Activated CD8-positive, alpha-beta T cell treated with anti-CD3 and anti-CD28 coated beads for 36 hours (primary cell): ENCODE measurements at places on chromosomes 11 and 22. TPM values are rescaled to one million over a fixed set of nuclear protein-coding genes. Genes with fewer than 3 reads are reported as not detected.
A peak's percentile ranks its signal among the peaks of the same experiment; 100 is the strongest.

GNB1L gene
- total RNA-seq, result 16.2 TPM

CPT1A gene
- 17.5 TPM for total RNA-seq

RCOR2 gene
- 2.1 TPM for total RNA-seq

ENDOD1 gene
- total RNA-seq, result 13.0 TPM

SPI1 gene
- 0.25 TPM for total RNA-seq

DCDC1 gene
- not detected for total RNA-seq

IL10RA gene
- 80.9 TPM for total RNA-seq

FAM111B gene
- total RNA-seq, result 18.3 TPM

CDC42EP1 gene
- total RNA-seq, result 0.59 TPM

SLC22A25 gene
- not detected for total RNA-seq

POLR2L gene
- 83.0 TPM for total RNA-seq

MMP7 gene
- not detected for total RNA-seq

SHANK3 gene
- total RNA-seq, result 0.22 TPM

KLHDC7B gene
- total RNA-seq, result 6.8 TPM

CARD18 gene
- total RNA-seq, result not detected

OR5M3 gene
- total RNA-seq, result not detected

SUN2 gene
- total RNA-seq, result 101 TPM

- no peak for DNase-seq
These were observed 36.6 kb upstream of the MUC15 start for GRCh38 chr11:26608507-26609146.

DNA sequence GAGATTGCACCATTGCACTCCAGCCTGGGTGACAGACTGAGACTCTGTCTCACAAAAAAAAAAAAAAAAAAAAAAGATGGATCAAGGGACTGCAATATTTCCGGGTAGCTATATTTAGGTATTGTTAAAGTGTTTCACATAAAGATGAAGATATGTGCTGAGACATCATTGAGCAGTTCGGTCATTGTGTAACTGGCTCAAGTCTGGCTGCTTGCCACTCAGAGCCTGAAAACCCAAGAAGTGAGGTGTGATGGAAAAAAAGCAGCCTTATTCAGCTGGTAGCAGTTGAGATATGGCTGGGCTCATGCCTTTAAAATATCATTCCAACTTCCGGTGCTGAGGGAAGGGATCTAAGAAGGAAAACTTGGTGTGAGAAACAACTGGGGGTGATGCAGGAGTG lies 46.9 kb downstream of the LUZP2 start:
- DNase-seq, result no peak

DNA sequence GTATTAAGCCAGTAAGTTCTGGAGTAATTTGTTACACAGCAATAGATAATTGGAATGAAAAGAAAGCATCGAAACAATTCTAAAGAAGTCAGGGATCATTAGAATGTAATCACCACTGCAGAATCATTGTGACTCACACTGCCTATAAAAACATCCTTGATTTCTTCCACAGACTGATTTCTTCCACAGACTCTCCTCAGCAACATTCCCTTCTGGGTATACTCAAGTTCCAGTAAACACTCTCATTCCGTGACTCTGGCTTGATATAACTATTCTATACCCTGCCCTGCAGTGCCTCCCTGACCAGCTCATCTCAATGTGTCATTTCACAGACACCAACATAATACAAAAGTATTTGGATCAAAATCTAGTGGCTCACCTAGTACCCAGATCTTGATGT lies 120.5 kb downstream of the BBOX1 start:
- DNase-seq, result no peak

DNA sequence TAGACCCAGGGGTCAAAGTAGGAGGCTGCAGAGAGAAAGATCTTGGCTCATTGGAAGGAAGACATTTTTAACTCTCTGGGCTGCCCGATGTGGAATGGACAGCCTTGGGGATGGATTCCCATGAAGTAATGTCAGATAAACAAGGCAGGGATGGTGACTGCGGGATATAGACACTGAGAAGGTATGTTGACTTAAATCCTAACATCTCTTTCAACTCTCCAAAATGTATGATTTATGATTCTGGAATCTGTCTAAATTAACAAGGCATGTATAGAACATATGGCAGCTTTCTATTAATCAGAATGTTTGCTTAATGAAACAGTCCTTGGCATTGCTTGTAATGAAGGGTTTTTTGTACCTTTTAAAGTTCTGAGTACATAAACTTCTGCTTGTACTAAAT lies 56.1 kb upstream of the VSTM5 start:
- no peak for DNase-seq

GRCh38 chr22:25357606-25358420 lies 138.4 kb downstream of the CRYBB2 start:
- no peak for DNase-seq

- peak; percentile 47 for DNase-seq
These were observed 115.9 kb upstream of the CCDC179 start for GRCh38 chr11:22976146-22976545.

DNA sequence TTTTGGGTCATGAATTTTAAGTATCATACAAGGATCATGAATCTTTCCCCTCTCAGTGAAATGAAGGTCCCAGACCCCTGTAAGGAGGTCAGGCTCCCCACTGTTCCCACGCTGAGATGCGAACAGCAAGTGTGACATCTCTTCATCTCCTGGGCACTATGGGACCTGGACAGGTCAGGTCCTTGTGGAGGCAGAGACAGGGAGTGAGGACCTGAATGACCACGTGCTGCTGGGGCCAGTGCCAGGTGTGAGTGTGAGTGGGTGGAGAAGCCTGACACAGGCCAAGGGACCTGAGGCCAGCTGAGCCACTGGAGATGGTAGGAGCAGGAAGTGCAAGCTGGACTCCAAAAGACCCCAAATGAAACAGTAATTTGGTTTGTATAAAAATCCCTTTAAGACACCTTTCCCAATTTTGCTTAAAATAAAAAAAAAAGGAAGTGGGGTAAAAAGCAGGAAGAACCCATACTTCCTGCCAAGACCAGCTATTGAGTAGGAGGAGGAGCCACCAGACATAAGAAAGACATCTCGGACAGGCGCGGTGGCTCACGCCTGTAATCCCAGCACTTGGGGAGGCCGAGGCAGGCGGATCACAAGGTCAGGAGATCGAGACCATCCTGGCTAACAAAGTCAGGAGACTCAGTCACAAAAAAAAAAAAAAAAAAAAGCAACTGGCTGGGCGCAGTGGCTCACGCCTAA lies 35.4 kb upstream of the SERPIND1 start:
- DNase-seq, result no peak

- no peak for DNase-seq
These were observed 37.4 kb downstream of the DUSP8 start for GRCh38 chr11:1534682-1535081.

- peak; percentile 51 for DNase-seq
These were observed 562 bp downstream of the ZBED4 start for GRCh38 chr22:49853981-49854831.

GRCh38 chr11:119788911-119789560 lies 60.0 kb upstream of the NECTIN1 start:
- DNase-seq, result no peak

GRCh38 chr11:14555818-14556217 lies 35.6 kb upstream of the PSMA1 start:
- DNase-seq, result no peak

- no peak for DNase-seq
These were observed 36.0 kb downstream of the PHLDB1 start for GRCh38 chr11:118643142-118643994.

DNA sequence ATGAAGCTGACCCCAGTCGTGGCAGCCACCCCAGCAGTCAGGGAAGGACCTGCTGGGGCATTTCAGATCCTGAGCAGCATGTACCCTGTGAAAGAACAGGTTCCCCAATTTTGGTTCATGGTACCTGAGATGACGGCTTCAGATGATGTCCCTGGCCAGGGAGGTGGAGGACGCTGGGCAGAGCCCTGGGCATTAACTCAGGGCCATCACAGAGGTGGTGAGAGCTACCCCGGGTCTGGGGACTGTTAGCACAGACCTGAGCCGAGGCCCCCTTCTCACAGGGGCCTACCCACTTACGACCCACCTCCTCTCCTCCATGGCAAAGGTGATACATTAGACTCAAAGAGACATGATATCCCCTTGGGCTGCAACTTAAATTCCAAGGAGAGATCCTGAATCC lies 68.1 kb downstream of the CDKN1C start:
- DNase-seq, result no peak

- no peak for DNase-seq
These were observed 66.1 kb downstream of the SLC36A4 start for GRCh38 chr11:93131709-93132108.

GRCh38 chr11:94734563-94735275 lies 33.4 kb upstream of the AMOTL1 start:
- no peak for DNase-seq
